ENCODE measurements at places on chromosomes 6 and 20.

GRCh38 chr20:61371501-61372136, 119.6 kb downstream of the CDH4 start:
- DNase-seq = no peak

GRCh38 chr6:1116149-1116548, 195.7 kb upstream of the FOXQ1 start:
- no peak for DNase-seq

GRCh38 chr6:165831812-165832510, 168.9 kb upstream of the PDE10A start:
- no peak for DNase-seq

DNA sequence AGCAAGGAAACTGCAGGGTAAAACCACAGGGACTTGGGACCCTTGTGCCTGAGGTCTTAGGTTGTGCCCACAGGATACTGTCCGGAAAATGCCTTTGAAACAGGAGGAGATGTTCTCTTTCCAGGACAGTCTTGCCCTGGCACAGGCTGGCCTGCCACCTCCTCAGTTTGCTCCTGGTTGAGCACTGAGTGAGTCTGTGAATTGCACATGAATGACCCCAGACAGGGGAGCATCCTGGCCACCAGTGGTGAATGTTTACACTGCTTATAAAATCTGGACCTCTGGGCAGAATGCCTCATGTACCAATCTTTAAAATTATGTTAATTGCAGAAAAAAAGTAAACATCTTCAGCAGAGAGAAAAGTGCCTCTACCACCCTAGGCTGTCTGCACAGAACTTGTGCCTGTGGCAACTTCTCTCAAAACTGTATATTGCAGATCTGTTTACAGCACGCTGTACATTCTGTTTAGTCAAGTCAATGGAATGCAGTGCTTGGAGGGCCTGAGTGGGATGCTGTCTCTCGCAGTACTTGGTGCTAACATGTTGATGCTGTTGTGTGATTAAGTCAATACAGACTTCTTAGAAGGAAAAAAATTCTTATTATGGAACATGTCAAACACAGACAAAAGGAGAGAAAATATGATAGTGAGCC, 242.1 kb downstream of the SOD2 start:
- no peak for DNase-seq

Measured in GM12892 (cell line).